Hematopoietic multipotent progenitor cell (in vitro differentiated cells): ENCODE measurements at places on chromosomes 4 and X. TPM values are rescaled to one million over a fixed set of nuclear protein-coding genes. Genes with fewer than 3 reads are reported as not detected.

The SMPX gene
- total RNA-seq = not detected

The PWWP3B gene
- total RNA-seq = not detected

The ANTXR2 gene
- total RNA-seq = 45.8 TPM

The KDM5C gene
- total RNA-seq = 184 TPM

The TRIM75 gene
- not detected for total RNA-seq
